Activated CD8-positive, alpha-beta memory T cell treated with anti-CD3 and anti-CD28 coated beads, Interleukin-2, amount 50 U/mL, for 48 hours (primary cell): ENCODE measurements at places on chromosomes 1 and 21.

DNA sequence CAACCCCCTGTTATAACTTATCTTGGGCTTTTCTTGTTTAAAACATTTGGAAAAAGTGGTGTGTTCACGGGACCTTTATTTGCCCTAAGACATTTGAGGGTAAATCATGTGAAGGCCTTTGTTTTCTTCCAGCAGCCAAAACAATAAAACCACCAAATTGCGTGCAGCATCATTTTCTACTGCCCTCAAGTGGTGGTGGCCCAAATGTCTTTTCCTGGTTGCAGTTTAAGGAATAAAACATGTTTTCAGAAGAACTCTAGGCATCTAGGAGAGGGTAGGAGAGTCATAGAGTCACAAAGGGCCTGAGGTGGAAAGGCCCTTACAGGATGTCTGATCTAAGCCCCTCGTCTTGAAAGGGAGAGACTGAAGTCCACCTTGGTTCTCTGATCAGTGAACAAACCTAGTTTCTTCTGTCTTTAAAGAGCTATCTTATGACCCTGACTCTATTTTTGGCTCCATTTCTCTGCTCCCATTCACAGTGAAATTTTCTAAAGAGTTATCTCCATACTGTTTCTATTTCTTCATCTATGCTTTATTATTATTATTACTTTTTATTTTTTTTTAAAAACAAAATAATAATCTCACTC lies 16.0 kb upstream of the EPS15 start:
- no peak for DNase-seq

- no peak for DNase-seq
Measured at GRCh38 chr1:186974774-186975181, 146.0 kb downstream of the PLA2G4A start.

- no peak for DNase-seq
Measured at GRCh38 chr1:88892357-88892877, 1.1 kb upstream of the GTF2B start.

- no peak for DNase-seq
Measured at GRCh38 chr1:183432548-183432875, 14.3 kb upstream of the NMNAT2 start.

DNA sequence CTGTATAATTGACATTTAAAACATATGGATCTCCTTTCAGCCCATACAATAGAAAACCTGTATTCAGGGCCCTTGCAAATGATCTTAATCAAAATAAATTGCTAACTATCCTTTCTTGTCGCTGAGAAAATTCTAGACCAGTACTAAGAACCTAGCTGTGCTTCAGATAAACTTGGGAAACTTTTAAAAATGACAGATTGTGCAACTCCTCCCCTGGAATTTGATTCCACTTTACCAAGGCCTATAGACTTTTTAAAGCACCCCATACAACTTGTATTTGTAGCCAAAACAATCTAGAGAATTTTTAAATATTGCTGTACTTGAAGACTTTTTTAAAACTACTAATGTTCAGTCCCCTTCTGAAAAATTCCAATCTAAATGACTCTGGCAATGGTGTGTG lies 51.6 kb downstream of the ZNF644 start:
- DNase-seq: no peak

GRCh38 chr1:151882466-151882865 lies 26.8 kb downstream of the THEM4 start:
- no peak for DNase-seq

DNA sequence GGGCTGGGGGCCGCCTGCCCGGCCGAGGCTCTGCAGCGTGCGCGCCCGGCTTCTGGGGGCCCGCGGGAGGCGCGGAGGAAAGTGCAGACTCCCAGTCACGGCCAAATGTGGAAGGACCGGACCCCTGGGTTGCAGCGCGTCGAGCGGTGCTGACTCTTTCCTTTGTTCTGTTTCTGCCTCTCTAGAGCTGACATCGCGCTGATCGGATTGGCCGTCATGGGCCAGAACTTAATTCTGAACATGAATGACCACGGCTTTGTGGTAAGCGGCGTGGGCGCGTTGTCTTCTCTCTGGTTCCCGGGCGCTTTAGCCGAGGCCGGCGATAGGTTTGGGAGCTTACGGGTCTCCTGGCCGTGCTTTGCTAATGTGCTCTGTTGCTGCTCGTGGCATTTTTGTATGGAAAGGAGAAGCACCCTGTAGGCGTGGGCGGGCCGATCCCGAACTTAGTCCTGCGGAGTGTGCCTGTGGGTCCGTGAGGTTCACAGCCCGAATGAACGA lies 629 bp downstream of the PGD start:
- peak; percentile 62 for DNase-seq

DNA sequence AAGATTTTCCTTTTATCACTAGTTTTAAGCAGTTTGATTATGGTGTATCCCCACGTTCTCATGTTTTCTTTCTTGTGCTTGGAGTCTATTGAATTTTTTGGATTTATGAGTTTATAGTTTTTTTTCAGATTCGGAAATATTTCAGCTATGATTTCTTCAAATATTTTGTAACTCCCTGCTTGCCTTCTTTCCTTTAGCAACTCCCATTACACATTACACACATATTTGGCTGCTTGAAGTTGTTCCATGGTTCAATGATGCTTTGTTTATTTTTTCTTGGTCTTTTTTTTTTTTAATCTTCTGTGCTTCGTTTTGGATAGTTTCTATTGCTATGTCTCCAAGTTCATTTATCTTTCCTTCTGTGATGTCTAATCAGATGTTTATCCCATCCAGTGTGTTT lies 48.5 kb upstream of the WARS2 start:
- no peak for DNase-seq

- DNase-seq: no peak
Measured at GRCh38 chr1:39405358-39405757, 86.1 kb upstream of the BMP8A start.

DNA sequence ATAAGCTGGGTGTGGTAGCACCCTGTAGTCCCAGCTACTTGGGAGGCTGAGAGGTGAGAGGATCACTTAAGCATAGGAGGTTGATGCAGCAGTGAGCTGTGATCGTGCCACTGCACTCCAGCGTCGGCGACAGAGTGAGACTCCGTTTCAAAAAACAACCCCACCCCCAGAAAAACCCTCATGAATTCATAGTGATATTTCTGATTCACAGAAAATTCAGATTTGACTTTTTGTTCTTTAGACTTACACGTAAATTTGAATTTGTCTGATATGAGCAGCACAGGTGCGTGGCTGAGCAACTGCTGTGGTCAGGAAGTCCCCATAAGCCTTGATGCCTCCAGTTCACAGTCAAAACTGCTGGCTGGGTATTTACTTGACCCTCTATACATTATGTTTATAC lies 10.0 kb upstream of the MORC3 start:
- DNase-seq: no peak

DNA sequence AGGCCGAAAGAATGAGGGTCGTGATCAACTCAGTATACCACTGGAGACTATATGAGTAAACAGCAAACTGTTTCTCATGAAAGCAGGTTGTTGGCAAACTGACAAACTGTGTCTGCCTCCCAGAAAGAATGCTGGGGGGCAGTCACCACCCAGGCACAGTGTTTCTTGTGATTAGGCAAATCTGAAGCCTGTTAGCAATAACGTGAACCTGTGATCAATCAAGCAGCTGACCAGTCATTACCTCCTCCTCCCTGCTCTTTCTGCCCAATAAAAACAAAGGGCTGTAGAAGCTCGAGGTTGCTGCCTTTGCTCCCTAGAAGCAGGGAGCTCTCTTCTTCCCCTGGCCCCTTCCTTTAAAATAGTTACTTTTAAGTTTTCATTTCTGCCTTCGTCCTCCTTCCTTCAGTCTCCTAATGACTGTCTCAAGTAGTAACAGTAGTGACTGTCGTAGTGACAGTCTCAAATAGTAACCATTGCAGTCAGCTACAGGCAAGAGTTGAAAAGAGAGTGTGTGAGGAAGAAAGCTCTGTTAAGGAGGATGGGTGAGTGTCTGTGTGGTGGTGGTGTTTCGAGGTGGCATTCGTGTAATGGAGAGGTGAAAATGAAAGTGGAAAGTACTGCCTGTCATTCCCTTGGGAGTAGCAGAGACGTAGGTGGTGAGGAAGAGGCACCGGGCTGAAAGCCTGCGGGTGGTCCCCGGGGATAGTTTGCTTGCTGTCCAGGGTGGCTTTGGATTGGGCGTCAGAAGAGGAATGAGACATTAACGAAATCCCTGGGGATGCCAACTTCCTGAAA lies 14.5 kb downstream of the HHAT start:
- DNase-seq: no peak

- DNase-seq: no peak
Measured at GRCh38 chr1:147497826-147498225, 43.5 kb upstream of the BCL9 start.

GRCh38 chr21:45856906-45857305 lies 124.7 kb upstream of the COL6A1 start:
- no peak for DNase-seq

GRCh38 chr1:204338997-204339396 lies 20.7 kb downstream of the PLEKHA6 start:
- no peak for DNase-seq

- no peak for DNase-seq
Measured at GRCh38 chr1:199129247-199129646, 490.4 kb downstream of the PTPRC start.

DNA sequence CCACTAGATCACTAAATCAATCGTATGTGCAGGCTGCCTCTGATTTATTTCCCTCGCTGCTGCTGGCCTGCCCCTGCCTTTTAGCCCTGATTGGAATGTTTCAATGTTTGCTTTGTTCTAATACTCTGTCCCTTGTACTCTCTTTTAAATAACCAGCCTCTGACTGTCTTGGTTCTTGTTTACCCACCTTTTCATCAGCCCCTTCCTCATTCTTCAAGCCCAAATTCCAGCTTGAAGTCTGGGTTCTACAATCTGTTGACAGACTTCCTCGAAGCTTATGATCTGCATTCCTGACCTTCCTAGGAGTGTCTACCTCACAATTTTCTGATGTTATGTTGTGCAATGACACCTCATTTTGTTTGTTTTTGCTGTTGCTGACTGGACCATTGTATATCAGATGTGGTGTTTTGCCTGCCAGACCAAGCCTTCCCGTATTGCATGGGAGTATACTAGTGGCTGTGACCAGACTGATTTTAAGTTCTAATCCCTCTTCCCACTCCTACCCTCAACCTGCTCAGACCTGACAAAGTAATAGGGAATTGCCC lies 46.6 kb upstream of the APOBEC4 start:
- no peak for DNase-seq

DNA sequence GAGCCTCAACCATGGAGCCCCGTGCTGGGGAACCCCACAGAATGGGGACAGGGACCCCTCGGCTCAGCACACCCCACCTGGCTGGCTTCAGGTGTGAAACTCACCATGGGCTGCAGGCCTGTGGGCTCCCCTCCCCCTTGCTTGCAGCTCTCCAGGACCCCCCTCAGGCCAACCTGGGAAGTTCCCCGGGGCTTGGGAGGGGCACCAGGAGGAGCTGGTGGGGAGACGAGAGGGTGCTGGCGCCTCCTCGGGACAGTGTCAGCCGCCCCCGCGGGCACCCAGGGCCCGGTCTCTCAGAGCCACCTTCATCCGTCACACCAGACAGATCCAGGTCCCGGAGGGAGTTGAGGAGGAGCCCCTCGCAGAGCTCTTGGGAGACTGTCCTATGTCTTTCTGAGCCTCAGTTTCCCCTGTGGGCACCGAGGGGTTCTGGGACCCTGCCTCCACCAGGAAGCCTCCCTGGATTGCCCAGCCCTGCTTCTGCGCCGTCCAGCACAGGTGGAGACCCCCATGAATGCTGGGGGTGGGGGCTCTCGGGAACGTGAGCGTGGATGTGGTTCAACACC lies 657 bp upstream of the TNFRSF18 start:
- peak; percentile 65 for DNase-seq

- no peak for DNase-seq
Measured at GRCh38 chr1:217211486-217211885, 419.4 kb downstream of the GPATCH2 start.

- DNase-seq: no peak
Measured at GRCh38 chr1:220454155-220454777, 73.7 kb upstream of the MARK1 start.

GRCh38 chr1:203609979-203610493 lies 16.6 kb upstream of the ATP2B4 start:
- no peak for DNase-seq

DNA sequence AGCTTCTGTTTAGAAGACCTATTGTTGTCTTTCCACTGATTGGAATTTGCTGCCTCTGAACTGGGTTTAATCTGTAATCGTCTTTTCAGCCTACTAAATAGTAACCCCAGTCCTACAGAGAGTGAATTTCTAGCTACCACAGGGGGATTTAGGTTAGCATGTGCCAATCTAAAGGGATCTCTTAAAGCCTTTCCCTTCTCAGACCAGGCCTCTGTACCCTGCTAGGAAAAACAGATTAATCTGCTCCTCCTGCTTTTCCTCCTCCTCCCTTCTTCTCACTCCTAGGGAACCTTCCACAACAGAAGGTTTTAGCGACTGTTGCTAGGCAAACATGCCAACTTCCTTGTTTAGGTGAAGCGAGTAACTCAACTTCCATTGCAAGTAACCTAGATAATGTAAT lies 1.3 kb upstream of the RC3H1 start:
- no peak for DNase-seq

DNA sequence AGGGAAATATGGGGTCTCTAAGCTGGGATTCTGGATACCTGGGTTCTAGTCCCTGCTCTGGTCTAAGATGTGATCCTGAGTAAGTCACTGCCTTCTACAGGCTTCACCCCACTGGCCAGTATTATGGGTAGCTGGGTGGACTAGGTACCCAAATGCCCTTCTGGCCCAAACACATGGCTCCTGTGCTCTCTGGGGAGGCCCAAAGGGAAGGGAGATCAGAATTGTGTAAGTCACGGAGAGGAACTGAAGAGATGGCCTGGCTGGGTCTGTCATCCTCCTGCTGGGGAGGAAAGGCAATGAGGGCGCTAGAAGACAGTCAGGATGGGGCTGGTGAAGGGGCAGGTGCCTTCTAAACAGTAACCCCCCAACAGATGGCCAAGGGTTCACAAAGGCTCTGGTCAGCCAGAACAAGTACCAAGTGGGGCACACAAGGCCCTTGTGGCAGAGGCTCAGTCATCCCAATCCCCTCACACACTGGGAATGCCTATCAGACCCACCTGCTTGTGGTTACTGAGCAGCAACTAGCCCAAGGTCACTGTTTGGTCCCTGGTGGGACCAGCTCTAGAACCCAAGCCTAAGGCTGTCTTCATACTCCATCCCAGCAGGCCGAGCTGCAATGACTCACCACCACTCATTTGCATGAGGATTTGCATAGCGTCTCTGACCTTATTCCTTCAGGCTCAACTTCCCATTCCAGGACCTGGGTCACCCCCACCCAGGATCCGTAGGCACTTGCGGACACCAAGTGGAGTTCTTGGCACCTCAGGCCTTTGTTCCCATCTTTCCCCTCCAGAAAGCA lies 9.2 kb downstream of the MEF2D start:
- no peak for DNase-seq

- DNase-seq: no peak
Measured at GRCh38 chr1:201593200-201593921, 54.4 kb downstream of the NAV1 start.
